ENCODE measurements at places on chromosomes 6 and 20. TPM values are rescaled to one million over a fixed set of nuclear protein-coding genes. Genes with fewer than 3 reads are reported as not detected.

Gene CPNE1
- 274 TPM for total RNA-seq

Gene TRIM31
- 0.11 TPM for total RNA-seq

GRCh38 chr6:30947231-30947630 lies 6.5 kb downstream of the MUCL3 start:
- H3K36me3 ChIP-seq: no peaks in the 10 kb centered on the region
- H3K27ac ChIP-seq: no peak overlapping the region

GRCh38 chr6:41735427-41736185 lies at the start of gene TFEB:
Gene TFEB (minus strand): TSS chr6:41735608. CDS start chr6:41691213, 44,395 bp downstream.
- H3K36me3 ChIP-seq: no peaks in the 10 kb centered on the region
- H3K27ac ChIP-seq: no peak within 1 kb of the TSS
- DNase-seq: peak; percentile 92

DNA sequence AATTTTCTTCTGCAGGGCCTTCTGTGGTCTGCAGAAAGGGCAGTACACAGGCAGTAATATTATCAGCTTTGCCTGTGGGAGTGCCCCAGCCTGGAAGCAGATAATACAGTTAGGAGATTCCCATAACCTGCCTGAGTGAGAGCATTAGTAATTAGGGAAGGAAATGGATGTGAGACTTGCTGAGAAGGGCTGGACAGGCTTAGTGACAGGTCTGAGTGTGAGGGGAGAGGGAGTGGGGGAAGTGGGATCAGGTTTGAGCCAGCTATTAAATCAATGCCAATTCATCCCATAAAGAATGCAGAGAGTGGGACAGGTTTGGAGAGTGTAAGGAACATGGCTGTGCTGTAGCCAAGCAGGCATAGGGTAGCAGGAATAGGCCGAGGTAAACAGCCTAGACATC lies 10.1 kb upstream of the CFAP206 start:
- DNase-seq: no peak
- H3K4me3 ChIP-seq: no peak overlapping the region
- no peak overlapping the region for H3K27ac ChIP-seq
- H3K27me3 ChIP-seq: no peaks in the 10 kb centered on the region
- no peaks in the 10 kb centered on the region for H3K36me3 ChIP-seq
- H3K4me1 ChIP-seq: no peaks in the 10 kb centered on the region

- H3K36me3 ChIP-seq: no peaks in the 10 kb centered on the region
- H3K4me1 ChIP-seq: peaks cover 15% of the 10 kb centered on the region
- DNase-seq: no peak
- no peak overlapping the region for H3K27ac ChIP-seq
- H3K27me3 ChIP-seq: no peaks in the 10 kb centered on the region
- no peak overlapping the region for H3K4me3 ChIP-seq
Observed at GRCh38 chr20:19832875-19833274, 74.8 kb downstream of the RIN2 start.

- H3K4me3 ChIP-seq: 0 out of 2 replicates have a peak overlapping the region, but pooled peaks have one; percentile 22
- H3K36me3 ChIP-seq: no peaks in the 10 kb centered on the region
- peak; percentile 98 for DNase-seq
Observed at GRCh38 chr6:5082487-5083306, 2.4 kb upstream of the PPP1R3G start.

GRCh38 chr6:14799928-14800327 lies 445.9 kb upstream of the JARID2 start:
- no peaks in the 10 kb centered on the region for H3K27me3 ChIP-seq
- H3K4me1 ChIP-seq: no peaks in the 10 kb centered on the region
- DNase-seq: peak; percentile 72
- H3K27ac ChIP-seq: no peak overlapping the region
